ENCODE measurements at places on chromosomes 7 and 10. TPM values are rescaled to one million over a fixed set of nuclear protein-coding genes. Genes with fewer than 3 reads are reported as not detected.

Gene UCN3
- total RNA-seq: not detected

DNA sequence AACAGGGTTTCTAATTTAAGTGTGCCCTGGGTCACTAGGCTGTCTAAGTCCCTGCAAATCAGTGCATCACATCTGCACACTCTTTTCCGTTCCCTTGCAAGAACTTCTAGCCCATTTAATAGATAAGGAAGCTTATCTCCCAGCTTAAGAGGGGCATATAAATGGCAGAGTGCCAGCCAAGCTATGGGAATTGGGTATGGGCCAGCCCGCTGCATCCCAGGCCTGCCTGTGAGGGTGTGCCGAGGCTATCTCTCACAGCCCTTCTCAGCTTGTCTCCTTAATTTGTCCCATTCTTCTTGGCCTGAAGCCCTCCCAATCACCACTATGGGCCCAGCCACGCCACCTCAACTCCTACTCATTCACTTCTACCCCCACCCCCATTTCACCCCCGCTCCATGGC, 14.7 kb downstream of the AQP1 start:
- H3K27ac ChIP-seq: no peak overlapping the region
- H3K4me1 ChIP-seq: peaks cover 2% of the 10 kb centered on the region
- H3K27me3 ChIP-seq: peaks cover 12% of the 10 kb centered on the region
- no peaks in the 10 kb centered on the region for H3K36me3 ChIP-seq
- no peak overlapping the region for H3K4me3 ChIP-seq

Gene ZNF862
- 17.4 TPM for total RNA-seq

Gene MEST
- 39.0 TPM for total RNA-seq

- H3K4me1 ChIP-seq: peaks cover 30% of the 10 kb centered on the region
- H3K4me3 ChIP-seq: peak overlapping the region; percentile 76
- H3K27me3 ChIP-seq: no peaks in the 10 kb centered on the region
- peak; percentile 66 for DNase-seq
- peaks cover 4% of the 10 kb centered on the region for H3K36me3 ChIP-seq
Measured at GRCh38 chr7:26858735-26859134, 5.7 kb downstream of the SKAP2 start.

DNA sequence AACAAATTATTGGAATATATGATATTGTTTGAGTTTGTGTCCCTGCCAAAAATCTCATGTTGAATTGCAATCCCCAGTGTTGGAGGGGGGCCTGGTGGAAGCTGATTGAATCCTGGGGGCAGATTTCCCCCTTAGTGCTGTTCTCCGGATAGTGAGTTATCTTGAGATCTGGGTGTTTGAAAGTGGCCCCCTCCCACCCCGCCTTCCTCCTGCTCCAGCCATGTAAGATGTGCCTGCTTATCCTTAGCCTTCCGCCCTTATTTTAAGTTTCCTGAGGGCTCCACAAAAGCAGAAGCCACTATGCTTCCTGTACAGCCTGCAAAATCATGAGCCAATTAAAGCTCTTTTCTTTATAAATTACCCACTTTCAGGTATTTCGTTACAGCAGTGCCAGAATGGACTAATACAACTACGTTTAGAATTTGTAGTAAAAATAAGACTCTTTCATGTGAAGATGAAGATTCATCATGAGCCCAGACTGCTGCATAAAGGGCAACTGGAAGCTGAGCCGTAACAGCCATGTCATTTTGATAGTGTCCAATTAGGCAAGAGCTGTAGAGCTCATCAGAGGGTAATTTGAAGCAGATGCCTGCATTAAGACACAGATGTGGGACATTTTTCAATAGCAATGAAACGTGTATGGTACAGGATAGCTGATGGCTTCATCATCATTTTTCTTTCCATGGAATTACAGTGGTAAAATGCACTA, 1007.2 kb downstream of the REEP3 start:
- no peak overlapping the region for H3K4me3 ChIP-seq
- no peak for DNase-seq
- H3K36me3 ChIP-seq: no peaks in the 10 kb centered on the region
- no peaks in the 10 kb centered on the region for H3K4me1 ChIP-seq
- H3K27me3 ChIP-seq: no peaks in the 10 kb centered on the region

GRCh38 chr7:73871163-73872011, 10.4 kb downstream of the TMEM270 start:
- no peaks in the 10 kb centered on the region for H3K4me1 ChIP-seq
- no peaks in the 10 kb centered on the region for H3K36me3 ChIP-seq
- no peak overlapping the region for H3K4me3 ChIP-seq
- no peak overlapping the region for H3K27ac ChIP-seq
- DNase-seq: no peak

DNA sequence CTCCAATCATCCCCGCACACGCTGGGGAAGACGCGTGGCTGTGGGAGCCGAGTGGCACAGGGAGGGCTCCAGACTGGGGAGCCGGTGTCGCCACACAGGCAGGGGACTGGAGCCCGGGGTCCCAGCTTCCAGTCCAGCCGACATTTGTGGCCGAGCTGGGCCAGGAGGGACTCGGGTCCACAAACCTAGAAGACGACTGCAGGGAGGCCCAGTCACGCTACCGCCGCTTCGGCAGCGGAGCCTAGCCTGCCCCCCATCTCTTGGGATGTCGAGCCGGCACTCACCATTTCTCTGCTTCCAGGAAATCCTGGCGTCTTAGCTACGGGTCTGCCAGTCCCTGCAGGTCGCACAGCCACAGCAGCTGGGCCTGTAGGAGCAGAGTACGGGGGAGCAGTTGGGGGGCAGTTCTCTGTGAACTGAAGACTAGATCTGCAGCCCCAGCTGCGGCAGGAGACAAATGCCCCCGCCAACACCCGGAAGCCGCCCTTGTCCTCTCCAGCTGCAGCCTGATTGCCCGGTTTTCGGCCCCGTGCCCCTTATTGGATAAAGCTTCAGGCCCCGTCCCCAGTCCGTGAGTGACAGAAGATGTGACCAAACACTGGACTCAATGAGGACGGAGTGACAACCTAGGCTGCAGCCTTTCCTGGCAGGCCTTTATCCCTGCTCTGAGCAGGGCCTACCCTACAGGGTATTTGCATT, 270.7 kb downstream of the ZNF33B start:
- H3K27ac ChIP-seq: no peak overlapping the region
- no peaks in the 10 kb centered on the region for H3K27me3 ChIP-seq
- H3K36me3 ChIP-seq: no peaks in the 10 kb centered on the region
- peak overlapping the region; percentile 57 for H3K4me3 ChIP-seq
- no peak for DNase-seq

GRCh38 chr7:47392241-47392759, 189.6 kb downstream of the TNS3 start:
- no peaks in the 10 kb centered on the region for H3K27me3 ChIP-seq
- H3K27ac ChIP-seq: no peak overlapping the region
- DNase-seq: no peak
- peaks cover 38% of the 10 kb centered on the region for H3K36me3 ChIP-seq

Gene SPOCK2
- 1.2 TPM for total RNA-seq

DNA sequence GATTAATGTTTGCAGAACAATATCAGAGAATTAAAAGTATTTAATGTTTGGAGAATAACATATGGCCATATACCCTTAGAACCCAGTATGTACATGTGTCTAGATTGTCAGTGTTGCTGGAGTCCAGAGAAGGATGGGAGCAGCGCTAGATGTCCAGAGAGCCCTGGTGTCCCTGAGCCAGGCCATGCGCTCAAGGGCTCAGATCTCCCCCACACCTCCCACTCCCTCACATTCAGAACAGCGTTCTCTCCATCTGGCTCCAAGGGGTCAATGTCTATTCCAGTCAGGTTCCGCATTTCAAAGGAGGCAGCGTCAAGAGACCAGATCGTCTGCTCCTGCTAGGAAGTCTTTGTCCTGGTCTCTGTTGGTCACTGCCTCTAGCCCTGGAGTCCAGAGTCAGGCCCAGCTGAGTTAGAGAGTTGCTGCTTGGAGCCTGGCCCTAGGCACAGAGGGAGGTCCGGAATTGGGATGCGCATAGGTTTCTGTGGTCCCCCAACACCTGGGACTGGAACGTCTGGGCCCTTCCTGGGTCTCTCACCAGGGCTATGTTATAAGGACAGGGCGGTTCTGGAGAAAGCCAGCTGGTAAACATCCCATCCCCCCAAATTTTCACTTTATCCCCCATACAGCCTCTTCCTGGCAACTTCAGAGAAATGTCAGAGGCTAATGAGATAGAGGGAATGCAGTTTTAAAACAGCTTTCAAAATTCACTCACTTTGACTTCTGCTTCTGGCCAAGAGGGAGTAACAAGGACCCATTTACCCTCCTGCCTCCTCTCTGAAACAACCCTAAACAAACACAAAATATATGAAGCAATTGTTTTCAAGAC, 6.5 kb upstream of the WDR86 start:
- H3K27me3 ChIP-seq: peaks cover 15% of the 10 kb centered on the region
- no peak overlapping the region for H3K4me3 ChIP-seq
- H3K4me1 ChIP-seq: peaks cover 6% of the 10 kb centered on the region
- no peaks in the 10 kb centered on the region for H3K36me3 ChIP-seq

Gene SPRN
- not detected for total RNA-seq

DNA sequence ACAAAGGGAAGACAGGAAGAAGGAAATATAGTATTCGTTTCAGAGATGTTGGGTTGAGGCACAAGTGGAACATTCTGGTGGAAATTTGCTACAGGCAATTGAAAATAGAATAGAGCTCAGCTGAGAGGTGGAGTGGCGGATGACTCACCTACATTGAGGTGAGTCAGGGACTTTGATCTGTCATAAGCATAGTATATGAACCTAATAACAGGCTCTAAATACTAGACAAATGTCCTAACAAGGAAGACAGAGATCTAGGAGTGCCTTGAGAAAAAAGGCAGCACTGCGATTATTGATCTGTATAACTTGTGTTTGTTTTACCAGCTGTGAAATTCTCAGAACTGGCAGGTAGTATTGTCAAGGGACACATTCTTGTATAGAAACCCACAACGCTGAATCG, 907 bp upstream of the IFRD1 start:
- peaks cover 16% of the 10 kb centered on the region for H3K36me3 ChIP-seq
- no peaks in the 10 kb centered on the region for H3K27me3 ChIP-seq
- H3K27ac ChIP-seq: peak overlapping the region; percentile 97
- peak overlapping the region; percentile 97 for H3K4me3 ChIP-seq

- DNase-seq: no peak
- no peak overlapping the region for H3K4me3 ChIP-seq
- H3K36me3 ChIP-seq: no peaks in the 10 kb centered on the region
- no peaks in the 10 kb centered on the region for H3K27me3 ChIP-seq
- no peaks in the 10 kb centered on the region for H3K4me1 ChIP-seq
Measured at GRCh38 chr7:128443831-128444600, 11.7 kb upstream of the HILPDA start.

- H3K27ac ChIP-seq: no peak overlapping the region
- peaks cover 96% of the 10 kb centered on the region for H3K27me3 ChIP-seq
- H3K4me3 ChIP-seq: no peak overlapping the region
- no peaks in the 10 kb centered on the region for H3K4me1 ChIP-seq
- DNase-seq: peak; percentile 38
Measured at GRCh38 chr7:116122972-116123595, 87.3 kb upstream of the TES start.

- H3K4me3 ChIP-seq: peak overlapping the region; percentile 91
- peaks cover 32% of the 10 kb centered on the region for H3K4me1 ChIP-seq
- H3K36me3 ChIP-seq: no peaks in the 10 kb centered on the region
- peak; percentile 35 for DNase-seq
Measured at GRCh38 chr7:112204499-112205342, 1.5 kb downstream of the DOCK4 start.

Gene FEZF1
- total RNA-seq: not detected

Gene PON1
- not detected for total RNA-seq

DNA sequence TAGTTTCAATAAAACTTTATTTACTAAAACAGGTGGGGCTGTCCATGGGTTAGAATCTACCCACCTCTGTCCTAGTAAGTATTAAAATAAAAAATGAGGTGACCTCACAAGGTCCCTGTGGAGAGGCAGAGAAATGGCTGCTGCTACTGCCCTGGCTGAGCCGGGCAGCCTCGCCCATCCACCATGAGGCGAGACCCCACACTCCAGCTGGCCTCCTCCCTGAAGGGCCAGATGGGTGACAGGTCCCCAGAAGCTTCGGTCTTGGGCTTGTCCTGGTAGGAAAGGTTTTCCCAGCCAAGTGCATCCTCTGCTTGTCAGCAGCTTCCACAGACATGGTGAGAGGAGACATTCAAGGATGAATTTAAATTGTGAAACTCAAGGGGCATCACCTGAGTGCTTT, 565.8 kb downstream of the PTPRN2 start:
- H3K36me3 ChIP-seq: no peaks in the 10 kb centered on the region
- no peaks in the 10 kb centered on the region for H3K27me3 ChIP-seq
- DNase-seq: no peak
- H3K4me1 ChIP-seq: no peaks in the 10 kb centered on the region

- no peak overlapping the region for H3K4me3 ChIP-seq
- H3K27ac ChIP-seq: no peak overlapping the region
- no peak for DNase-seq
- no peaks in the 10 kb centered on the region for H3K27me3 ChIP-seq
Measured at GRCh38 chr7:98084631-98085030, 22.0 kb upstream of the LMTK2 start.

DNA sequence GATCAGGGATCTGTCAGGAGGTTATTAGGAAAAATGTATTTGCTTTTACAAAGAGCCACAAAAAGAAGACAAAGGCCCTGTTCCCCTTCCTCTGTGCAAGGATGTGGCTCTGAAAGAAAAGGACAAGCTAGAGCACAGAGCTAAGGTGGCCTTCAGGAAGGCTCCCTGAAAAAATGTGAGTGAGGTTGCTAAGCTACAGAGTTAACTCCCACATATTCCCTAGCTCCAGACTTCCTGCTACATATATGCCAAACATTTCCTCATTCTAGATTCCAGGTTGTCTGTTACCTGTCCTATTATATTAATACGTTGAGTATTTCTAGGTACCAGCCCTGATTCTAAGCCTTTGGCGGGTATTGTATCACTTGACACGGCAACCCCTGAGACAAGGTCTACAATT, 369.0 kb downstream of the PARD3 start:
- no peak for DNase-seq
- no peaks in the 10 kb centered on the region for H3K4me1 ChIP-seq
- no peaks in the 10 kb centered on the region for H3K27me3 ChIP-seq
- H3K4me3 ChIP-seq: no peak overlapping the region

GRCh38 chr7:132613737-132614136, 37.5 kb upstream of the PLXNA4 start:
- H3K27ac ChIP-seq: no peak overlapping the region
- H3K27me3 ChIP-seq: peaks cover 64% of the 10 kb centered on the region

- H3K4me3 ChIP-seq: no peak overlapping the region
- H3K27ac ChIP-seq: no peak overlapping the region
- no peaks in the 10 kb centered on the region for H3K4me1 ChIP-seq
- H3K27me3 ChIP-seq: no peaks in the 10 kb centered on the region
Measured at GRCh38 chr7:94999069-94999351, 91.6 kb downstream of the PPP1R9A start.

- no peak for DNase-seq
- peaks cover 5% of the 10 kb centered on the region for H3K36me3 ChIP-seq
- peaks cover 23% of the 10 kb centered on the region for H3K4me1 ChIP-seq
Measured at GRCh38 chr7:43753271-43753810, 5.1 kb upstream of the BLVRA start.

Gene PAPOLB
- not detected for total RNA-seq

Gene ATP5MK
- 429 TPM for total RNA-seq
